Cardiac muscle cell (in vitro differentiated cells and primary cell): ENCODE measurements at places on chromosomes 7 and 10. TPM values are rescaled to one million over a fixed set of nuclear protein-coding genes. Genes with fewer than 3 reads are reported as not detected.

Gene HMX3
- polyA plus RNA-seq: not detected in 2 replicates

Gene FAM180A
- not detected in 2 replicates for polyA plus RNA-seq

- peak; percentile 77 for DNase-seq
These were observed 125.4 kb upstream of the TARP start for GRCh38 chr7:38398725-38399321.

DNA sequence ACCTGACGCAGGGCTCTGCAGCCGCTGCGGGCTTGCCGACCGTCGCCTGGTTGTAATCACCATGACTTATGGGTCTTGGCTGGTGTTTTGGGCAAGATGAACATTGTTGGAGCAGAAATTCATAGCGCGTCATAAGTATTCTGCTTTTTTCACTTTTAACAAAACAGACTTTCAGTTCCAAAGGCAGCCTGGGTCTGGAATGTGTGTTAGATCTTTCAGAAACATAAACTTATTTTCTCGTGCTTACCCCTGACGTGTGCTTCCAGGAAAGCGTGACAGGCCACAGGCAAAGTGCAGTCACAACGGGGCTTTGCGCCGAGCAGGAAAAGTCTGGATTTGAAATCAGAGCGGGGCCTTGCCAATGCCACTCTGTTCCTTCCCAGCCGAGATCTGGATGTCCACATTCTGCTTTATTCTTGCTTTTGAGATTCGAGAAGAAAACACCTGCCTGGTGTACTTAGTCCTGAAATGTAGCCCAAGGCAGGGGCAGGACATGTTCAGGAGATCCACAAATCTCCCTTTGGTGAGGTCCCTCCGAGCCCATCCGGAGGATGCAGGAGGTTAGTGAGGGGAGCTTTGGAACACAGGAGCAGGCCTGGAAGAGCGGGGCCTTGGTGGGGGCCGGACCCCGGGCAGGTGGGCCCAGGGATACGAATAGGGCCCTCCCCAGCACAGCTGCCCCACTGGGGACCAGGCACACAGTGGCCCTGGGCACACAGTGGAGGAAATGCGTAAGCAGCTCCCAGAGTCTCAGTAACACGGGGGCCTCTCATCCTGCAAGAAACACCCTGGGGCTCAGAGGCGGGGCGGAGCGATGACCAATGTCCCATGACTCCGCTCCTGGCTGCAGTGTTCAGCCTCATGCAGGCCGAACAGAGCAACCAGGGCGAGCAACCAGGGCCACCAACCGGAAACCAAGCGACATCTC, 49.5 kb upstream of the EBF3 start:
- DNase-seq: no peak

Gene SLC26A3
- polyA plus RNA-seq: 0.05 and 0.06 TPM in 2 replicates

DNA sequence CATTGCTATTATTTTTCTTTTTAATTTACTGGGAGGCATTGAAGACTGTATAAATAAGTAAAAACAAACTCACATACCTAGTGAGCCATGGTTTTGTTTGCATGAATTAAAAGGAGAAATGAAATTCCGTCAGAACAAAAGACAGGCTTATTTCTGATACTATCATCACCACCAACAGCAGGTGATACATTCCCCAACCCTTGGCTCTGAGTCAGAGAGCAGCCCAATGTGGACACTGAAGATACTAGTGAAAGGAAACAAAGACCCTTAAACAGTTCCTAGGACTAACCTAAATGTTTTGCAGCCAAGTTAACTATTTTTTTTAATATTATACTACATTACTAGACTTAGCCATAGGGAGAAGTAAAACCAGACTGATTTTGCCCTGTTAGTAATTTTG, 31.6 kb downstream of the CHRM2 start:
- DNase-seq: no peak

Gene ASIC3
- 5.2 and 6.8 TPM in 2 replicates for polyA plus RNA-seq

Gene PTPRN2
- polyA plus RNA-seq: 0.28 and 0.42 TPM in 2 replicates

DNA sequence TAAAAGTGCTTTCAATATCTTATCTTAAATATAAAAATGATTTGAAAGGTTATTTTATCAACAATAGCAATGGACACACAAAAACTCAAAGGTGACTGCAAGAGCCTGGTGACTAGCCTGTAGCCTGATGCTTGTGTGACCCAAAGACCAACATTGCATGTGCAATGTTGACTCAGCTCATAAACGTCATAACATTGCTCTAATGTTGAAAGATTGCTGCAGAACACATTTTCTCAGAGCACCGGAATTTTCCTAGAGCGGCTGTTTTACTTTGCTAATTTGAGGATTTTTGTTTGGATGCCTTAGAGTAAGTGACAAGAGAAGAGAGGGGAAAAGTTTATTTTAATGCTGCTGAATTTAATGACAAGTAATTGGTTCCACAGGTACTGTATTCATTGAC, 107.1 kb downstream of the RAB18 start:
- no peak for DNase-seq

DNA sequence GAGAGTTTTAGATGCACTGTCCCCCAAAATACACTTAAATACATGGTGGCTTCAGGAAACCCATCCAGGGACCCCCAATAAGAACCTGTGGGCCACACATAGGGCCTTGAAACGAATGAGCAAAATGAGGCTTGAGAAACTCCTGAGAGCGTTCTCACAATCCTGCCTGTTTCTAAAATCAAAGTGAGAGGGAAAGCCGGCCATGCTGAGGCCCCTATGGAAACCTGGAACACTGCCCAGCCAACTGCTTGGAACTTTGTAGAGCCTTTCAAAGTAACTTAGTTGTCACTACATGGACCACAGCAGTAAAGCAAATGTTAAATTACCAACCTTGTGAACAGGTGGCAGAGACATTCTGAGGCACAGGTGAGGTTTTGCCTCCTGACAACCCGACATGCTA, 13.4 kb downstream of the SGMS1 start:
- peak; percentile 56 for DNase-seq

Gene NKX1-2
- polyA plus RNA-seq: not detected in 2 replicates

- no peak for DNase-seq
These were observed 105.0 kb upstream of the HDAC9 start for GRCh38 chr7:18390535-18390907.

GRCh38 chr10:11184093-11184492, 166.4 kb downstream of the CELF2 start:
- no peak for DNase-seq

Gene PRSS37
- polyA plus RNA-seq: 0.12 and 0.34 TPM in 2 replicates

DNA sequence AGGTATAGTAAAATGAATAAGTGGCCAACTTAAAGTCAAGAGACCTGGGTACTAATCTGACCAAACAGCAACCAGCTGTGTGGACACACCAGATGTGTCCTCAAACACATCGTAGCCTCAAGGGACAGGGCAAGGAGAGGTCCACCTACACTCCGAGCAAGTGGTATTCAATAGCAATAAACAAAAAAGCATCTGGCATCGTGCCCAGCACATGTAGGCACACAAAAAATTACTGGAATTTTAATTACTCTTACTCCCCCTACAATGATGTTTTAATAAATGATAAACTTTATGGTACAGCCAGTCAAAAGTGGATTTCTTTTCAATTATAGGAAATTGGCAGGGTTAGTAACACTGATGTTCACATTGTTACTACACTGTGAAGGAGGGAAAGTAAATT, 3.5 kb upstream of the RGS10 start:
- DNase-seq: no peak

GRCh38 chr7:75732764-75733630, 5.7 kb downstream of the HIP1 start:
- DNase-seq: no peak

DNA sequence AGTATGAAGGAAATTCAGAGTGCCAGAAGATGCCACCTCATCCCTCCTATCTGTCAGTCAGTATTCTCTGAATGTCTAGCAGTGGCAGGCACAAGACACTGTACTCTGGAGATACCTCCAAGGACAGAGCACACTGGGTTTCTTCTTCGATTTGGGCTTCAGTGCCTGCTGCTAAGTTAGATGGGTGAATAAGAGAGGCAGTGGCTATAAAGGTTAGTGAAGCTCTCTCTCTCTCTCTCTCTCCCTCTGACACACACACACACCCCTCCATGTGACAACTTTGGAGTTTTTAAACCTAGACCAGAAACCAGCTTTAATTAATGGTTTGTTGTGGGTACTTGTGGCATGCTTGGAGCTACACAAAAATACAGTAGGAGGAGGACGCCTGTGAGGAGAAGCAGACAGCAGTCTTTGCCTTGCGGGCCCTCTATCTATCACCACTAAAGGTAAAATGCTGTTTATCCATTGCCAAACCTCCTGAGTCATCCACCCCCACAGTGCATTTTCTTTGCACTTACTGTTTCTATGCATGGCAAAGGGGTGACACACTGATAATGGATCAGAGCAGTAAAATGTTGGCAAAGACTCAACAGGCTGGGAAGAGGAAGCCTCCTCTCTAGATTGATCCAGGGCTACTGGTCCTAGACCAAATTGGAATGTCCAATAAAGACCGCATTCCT, 102.5 kb downstream of the TRIL start:
- peak; percentile 72 for DNase-seq

Gene MUC12
- polyA plus RNA-seq: not detected in 2 replicates

GRCh38 chr10:91800182-91800581, 2.0 kb downstream of the TNKS2 start:
- no peak for DNase-seq

DNA sequence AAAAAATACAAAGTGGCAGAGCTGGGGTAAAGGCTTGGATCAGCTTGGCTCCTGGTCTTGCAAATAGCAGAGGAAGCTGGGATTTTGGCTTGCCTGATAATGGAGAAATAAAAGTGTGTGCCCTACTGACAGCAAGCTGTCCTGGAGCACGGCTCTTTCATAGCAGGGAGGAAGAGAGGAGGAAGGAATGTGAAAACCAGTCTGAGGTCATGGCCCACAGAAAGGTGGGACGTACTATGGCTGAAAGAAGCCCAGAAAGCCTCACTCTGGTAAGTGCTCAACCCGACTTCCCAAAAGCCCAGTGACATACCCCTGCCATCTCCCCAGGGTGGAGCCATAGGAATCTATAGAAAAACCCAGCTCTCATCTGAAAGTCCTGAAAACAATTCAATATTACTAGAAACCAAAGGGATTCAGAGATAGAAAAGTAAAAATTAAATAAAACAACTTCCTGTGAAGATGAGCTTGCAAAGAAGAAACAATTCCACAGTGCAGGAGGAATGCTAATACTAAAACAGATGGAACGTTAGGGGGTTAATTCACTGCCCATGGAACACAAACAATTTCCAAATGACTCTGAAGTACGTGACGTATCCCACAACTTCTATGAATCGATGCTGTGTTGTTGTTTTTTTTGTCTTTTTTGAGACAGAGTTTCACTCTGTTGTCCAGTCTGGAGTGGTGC, 246.7 kb upstream of the PTN start:
- DNase-seq: no peak

Gene LIPM
- polyA plus RNA-seq: not detected in 2 replicates

DNA sequence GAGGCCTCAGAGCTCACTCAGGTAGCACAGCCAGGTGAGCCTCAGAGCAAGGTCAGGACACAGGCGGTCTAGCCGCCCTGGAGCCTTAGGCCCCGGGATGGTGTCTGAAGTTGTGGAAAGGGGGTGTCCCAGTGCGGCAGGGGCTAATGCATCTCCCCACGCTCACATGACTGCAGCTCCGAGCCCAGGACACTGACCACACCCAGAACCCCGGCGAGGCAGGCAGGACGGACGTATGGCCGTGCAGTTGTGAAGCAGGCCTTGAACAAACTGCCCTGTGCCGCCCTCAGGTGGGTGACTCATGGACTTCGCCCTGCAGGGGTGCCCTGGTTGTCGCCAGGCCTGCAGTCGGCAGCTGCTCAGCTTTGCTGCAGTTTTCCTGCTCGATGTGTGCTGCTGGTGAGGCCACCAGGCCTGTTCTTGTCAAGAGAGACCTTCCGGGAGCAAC, 5.0 kb upstream of the PRKAR1B start:
- DNase-seq: no peak

DNA sequence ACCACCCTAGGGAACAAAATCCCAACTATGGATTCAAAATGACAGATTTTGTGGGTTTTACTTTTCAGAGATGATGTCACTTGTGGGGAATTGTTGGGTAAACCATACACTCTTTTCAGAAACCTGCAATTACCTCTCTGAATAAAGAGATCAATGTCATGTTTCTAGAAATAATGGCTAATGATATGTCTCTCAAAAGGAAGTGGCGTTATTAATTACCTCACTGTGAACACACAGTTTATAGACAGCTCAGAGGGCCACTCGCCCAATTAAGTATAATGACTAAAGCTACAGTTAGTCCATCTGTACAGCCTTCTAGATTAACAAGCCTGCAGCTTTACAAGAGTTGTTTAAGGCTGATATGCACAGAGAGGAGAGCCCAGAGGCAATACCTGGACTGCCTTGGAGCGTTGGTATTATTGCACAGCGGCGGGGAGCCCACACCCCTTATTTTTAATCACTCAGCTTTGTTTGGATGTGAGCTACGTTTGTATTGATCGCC, 79.5 kb downstream of the RAB11FIP2 start:
- DNase-seq: no peak

DNA sequence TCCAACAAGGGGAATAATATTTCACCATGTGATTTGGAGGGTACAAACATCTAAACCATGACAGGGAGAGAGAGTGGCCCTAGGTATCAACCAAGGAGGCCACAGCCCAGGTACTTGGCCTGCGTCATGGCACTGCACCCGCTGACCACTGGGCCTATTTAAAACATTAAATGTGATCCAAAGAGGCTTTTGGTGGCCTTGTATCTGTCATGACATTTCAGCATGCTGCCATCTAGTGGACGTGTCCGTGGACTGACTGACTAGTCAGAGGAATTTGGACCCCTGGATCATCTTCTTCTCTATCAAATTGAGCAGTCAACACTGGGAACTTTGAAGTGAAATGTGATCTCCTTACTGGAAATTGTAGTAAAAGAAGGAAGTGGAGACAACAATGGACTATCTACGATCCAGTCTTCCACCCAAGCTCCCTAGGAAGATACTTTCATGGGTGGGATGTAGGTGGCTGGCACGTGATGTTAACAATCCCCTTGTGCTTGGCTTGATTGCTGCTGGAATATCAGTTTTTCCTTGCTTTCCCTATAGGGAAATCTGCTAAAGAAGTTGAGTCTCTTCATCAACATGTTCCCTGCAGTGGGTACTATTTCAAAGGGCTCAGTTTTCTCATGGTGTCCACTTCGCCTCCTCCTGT, 24.6 kb upstream of the ITGA8 start:
- DNase-seq: peak; percentile 71

DNA sequence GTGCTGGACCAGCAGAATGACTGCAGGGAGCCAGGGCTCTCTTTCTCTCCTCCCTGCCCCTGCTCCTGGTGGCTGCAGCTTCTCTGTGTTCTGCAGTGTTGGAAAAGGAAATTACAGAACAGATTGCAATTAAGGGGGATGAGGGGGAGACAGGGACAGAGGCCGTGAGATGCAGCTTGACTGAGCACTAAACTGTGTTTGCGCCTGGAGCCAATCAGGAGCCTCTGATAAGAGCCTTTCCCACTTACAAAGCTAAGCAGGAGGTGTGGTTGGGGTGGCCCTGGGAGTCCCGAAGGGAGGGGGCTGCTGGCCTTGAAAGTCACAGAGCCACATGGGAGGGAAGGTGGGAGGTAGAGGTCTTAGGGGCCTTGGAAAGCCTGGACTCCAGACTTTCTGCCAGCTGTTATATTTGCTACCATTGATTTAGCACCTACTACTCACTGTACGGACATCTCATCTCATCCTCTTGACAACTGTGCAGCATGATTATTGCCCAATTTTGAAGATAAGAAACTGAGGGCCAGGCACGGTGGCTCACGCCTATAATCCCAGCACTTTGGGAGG, 26.7 kb downstream of the TRIM8 start:
- no peak for DNase-seq
